NK-92 treated with Interleukin-12 subunit alpha and Interleukin-12 subunit beta, amount 100 ng/mL, for 24 hours (cell line): ENCODE measurements at places on chromosomes 6 and 20.

DNA sequence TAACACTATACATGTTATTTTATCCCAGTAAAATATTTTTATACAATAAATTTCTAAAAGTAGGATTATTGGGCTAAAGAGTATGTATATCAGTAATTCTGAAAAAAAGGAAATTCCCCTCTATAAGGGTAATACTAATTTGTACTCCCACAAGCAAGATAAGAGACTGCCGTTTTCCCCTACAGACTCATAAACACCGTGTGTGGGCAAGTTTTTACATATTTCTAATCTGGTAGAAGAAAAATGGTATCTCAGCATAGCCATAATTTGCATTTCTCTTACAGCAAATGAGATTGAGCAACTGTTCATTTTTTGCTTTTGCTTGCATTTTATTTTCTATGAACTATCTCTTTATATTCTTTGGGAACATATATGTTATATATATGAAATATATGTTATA lies 26.0 kb upstream of the MYMX start:
- DNase-seq = no peak

GRCh38 chr6:2861060-2861821 lies 19.6 kb upstream of the SERPINB1 start:
- no peak for DNase-seq

GRCh38 chr6:132961610-132962009 lies 147.2 kb downstream of the RPS12 start:
- DNase-seq = no peak

DNA sequence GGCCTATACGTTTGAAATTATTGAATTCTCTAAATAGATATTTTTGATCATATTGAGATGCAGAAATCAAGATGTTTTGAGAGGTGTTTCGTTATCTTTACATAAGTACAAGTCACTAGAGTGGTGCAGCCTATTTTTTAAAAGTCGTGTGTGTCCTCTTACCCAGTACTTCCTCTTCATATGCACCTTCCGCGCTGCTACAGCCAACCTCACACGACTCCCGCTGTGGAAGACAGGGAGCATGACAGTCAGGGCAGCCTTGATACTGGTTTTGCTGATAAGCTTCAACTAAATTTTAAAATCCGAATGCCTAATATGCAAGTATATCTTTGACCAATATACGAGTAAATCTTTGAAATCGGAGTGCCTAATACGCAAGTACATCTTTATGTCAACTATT lies 16.3 kb downstream of the ROS1 start:
- no peak for DNase-seq

DNA sequence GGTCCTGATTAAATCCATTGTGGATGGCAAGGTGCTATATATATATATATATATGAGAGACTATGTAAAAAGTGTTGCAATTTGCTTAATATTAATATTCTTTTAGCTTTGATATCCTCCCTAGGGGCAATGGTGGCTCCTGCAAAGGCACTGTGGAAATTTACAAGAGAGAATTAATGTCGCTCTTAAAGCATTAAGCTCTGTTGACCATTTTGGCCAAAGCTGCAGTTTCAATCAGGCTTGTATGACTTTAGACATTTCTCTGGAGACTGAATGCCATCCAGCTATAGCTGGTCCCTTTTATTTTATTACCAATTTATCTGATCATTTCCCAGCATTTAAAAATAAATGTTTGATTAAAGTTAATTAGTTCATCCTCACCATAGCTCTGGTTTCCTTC lies 155.3 kb downstream of the JARID2 start:
- DNase-seq = no peak

DNA sequence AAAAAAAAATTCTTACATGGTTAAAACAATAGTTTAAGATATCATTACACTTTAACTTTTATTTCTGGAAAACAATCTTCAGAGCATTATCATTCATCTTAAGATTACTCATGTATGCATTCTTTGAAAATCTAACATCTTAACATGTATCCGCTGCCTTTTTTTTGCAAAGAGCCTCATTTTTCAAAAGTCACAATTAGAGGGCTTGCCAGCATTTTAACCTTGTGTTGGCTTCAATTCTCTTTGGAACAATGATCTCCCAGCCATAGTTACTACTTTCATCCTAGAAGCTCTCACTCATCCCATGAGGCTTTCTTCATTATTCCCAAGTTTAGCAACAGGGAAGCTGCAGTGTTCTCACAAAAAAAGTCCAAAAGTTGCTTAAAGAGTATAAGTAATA lies 330.8 kb downstream of the BCKDHB start:
- no peak for DNase-seq

DNA sequence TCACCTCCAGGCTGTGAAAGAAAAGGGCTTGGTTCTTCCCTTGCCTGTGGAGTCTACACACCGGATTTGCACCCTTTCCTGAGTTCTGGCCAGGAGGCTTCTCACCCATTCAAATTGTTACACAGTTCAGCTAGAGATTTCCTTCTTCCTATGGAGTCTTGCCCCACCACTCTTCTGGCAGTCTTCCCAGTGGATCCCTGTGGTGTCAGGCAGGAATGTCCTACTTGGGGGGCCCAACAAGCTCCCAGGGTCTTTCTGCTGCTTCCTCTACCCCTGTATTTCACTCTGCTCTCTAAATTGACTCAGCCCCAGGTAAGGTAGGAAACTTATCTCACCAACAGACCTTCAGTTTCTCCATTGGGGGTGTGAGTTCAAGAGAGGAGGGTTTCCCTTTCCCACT lies 14.0 kb upstream of the CST9L start:
- no peak for DNase-seq

GRCh38 chr20:63097336-63097831 lies 90.6 kb upstream of the BHLHE23 start:
- DNase-seq = no peak

DNA sequence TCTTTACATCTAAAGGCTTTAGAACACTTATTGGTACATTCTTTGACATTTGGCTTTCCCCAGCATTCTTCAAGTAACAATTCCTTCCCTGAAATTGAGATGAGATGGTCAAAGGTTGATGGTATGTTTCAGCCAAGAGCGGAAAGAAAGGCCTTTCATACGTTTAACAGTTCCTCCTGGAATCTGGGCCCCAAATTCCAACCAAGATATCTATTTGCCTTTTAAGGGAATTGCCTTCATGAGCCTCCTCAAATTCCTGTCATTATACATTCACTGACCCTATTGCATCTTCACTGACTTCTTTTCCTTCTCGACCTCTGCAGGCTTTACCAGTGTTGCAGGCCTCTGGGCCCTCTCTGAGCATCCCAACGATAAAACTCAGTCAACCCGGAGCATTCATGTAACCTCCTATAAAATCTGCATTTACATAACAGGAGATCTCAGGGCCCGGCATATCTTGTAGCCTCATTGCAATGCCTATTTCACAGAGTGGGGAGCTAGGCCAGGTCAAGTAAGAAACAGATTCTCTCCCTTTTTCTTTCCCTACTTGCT lies 18.3 kb upstream of the WFDC9 start:
- no peak for DNase-seq

DNA sequence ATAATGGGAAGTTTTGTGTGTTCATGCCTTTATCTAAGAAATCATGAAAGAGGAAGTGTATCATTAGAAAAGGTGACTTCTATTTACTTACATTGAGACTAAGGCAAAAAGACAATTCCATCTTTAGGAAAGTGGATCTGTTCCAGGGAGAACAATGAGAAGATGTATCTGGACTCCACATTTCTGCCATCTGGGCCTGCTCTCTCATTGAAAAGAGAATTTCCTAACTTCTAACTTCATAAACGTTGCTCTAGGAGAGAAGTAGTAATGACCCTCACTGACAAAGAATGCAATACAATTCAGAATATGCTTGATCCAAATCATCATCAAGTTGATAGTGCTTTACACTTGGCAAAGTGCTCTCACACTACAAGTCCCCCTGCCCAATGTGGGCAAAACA lies 294.2 kb downstream of the OGFRL1 start:
- DNase-seq = no peak

DNA sequence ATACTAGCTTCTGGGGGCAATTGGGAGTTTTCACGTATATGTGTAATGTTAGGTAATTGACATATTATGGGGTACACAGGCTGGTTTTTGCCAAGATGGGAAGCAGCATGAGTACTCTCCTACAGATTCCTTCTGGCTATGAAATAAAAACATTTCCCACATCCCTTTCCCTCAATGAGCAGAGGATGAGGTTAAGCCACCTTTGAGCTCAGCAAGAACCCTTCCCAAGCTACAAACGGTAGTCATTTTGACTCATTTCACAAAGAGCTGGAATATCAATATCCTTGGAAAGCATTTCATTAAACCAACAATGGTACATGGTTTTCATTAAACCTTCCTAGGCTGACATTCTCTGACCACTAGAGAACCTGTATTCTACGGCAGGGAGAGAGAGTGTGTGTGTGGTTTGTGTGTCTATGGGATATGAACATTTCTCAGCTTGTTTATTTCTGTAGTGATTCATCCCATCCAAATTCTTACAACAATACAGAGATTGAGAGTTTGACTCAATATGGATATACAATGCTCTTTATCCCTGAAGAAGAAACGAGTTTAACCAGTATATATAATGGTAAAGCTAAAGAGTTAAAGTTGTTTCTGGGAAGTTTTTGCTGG lies 119.5 kb downstream of the ARHGAP18 start:
- DNase-seq = no peak

DNA sequence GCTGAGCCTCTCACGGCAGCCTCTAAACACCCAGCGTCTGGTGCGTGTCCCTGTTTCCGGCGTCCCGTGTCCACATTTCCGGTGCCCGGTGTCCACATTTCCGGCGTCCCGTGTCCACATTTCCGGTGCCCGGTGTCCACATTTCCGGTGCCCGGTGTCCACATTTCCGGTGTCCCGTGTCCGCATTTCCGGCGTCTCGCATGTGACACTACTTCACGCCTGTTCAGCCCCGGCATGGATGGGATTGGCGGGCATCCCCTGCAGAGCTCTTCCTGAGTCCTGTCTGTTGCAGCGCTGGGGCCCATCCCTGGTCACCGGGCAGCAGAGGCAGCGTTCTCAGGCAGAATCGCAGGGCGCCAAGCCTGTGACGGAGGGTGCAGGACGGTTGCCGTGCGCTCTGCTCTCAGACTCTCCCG lies 3.2 kb downstream of the FRMD1 start:
- no peak for DNase-seq

DNA sequence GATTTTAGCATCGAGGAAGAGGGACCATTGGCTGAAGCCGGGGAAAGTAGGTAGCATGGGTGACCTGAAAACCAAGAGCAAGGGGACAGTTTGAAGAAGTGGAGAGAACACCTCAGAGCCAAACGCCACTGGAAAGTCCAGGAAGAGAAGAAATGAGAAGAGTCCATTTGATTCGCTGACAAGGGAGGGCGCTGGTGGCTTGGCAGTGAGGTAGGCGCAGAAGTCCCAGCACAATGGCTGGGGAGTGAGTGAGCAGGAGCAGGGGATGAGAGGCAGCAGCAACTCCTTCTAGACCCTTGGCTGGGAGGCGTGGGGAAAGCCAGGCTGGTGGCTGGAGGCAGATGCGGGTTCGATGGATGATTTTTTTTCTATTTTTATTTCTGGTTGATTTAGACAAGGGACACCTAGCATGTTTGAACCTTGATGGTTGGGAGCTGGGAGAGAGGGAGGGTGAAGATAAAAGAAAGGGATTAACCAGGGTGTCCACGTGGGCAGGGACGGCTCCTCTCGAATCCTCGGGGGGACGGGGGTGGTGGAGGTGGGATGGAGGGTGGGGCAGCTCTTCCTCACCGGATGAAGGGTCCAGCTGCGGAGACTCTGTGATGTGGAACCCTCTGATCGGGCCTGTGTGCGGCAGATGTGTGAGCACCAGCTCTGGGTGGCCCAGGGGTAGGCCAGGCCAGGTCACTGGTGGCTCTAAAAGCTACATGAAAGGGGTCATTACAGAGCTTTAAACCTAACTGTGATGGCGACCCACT lies 164.2 kb downstream of the NFATC2 start:
- no peak for DNase-seq

DNA sequence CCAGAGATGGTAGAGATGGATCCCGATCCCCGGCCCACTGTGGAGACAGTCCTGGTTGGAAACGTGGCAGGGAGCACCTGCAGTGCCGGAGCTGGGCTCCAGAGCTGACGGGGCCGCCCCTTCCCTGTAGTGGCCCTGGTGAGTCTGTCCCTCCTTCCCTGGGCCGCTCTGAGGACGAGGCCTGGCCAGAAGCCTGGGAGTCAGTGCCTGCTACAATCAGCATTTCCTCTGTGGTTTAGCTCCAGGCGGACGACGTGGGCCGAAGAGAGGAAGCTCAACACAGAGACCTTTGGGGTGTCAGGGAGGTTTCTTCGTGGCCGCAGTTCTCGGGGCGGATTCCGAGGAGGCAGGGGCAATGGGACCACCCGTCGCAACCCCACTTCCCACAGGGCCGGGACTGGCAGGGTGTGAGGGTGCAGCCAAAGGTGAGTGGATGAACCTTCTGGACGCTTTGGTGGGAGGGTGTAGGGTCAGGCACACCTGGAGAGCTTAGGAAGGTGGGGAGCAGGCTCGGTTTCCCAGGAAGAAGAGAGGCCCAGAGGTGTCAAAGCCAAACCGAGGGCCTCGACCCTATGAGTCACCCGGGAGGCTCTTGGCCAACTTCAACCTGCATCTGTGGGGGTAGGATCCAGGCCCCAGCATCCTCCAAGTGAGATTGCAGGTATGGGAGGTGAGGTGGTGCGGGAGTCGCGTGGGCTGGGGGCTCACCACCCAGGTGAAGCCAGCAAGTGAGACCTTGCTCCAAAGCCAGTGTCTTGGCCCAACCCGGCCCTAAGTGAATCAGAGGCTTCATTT lies 9.9 kb downstream of the PSMA7 start:
- no peak for DNase-seq

- no peak for DNase-seq
Measured at GRCh38 chr6:170114956-170115855, 175.7 kb downstream of the DLL1 start.

DNA sequence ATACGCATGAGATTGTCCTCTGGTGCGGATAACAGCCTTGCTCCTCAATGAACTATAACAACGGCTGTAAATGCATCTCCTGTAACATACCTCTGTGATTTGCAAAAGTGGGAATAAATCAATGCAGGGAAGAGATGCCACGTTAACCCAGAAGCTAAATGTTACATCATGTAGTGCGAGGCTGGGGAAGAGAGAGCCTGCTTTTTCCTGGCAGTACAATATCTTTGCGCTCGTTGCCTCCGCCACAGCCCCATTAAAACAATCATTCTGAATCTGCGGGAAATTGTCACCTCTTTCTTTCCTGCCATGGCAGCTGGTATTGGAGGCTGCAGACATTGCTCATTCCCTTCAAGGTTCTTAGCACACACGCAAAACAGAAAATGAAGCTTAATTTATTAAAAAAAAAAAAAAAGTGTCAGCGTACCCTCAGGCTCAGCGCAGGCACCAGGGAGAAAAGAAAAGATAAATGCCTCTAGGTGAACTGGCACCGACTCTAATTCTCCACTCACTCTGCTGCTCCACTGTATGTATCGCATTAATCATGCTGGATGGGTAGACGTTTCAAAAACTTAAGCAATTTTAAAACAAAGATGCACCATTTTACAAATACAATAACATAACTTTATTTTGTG lies 70.2 kb upstream of the TFB1M start:
- DNase-seq = no peak
